ENCODE measurements at places on chromosomes 1 and 21. TPM values are rescaled to one million over a fixed set of nuclear protein-coding genes. Genes with fewer than 3 reads are reported as not detected.

TSPAN2 gene
- 10.6 TPM for total RNA-seq

DNA sequence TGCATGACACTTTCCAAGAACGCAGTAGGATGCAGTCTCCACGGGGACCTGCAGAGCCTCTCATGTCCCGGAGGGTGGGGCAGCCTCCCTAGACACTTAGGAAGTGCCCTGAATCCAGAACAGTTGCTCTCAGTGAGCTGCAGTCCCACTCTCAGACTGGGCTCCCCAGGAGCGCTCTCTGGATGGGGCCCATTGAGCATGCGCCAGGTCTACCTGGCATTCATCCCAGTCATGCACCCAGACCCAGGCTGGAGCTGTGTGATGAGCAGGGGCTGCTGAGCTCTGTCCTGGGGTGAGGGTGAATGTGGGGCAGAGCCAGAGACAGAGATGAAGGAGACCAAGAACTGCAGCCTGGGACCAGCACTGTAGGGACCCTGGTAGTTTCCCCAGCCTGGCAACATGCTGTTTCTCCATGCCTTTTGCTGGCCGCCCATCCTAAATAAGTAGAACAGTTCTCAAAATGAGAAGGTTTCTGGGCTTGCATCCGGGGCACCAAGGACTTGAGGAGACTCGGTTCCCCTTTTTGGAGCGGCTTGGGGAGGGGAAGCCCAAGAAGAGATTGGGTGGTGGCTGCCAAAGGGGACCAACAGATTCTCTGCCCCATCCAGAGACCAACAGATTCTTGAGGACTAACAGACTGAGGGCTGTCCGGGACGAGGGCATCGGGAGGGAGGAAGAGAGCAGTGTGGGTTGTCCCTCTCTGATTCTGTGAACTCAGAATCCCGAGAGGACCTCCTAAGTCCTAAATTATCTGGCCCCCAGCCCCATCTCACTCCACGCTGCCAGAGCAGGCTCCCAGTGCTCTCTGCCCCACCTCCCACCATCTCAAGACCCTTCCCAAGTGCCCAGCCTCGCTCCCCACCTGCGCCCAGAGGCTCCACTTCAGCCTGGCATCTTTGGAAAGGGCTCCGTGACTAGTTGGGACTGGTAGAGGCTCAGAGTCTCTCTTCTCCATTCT is 1.0 kb upstream of the PGLYRP4 start:
- H3K27ac ChIP-seq = no peak overlapping the region
- DNase-seq = peak; percentile 75
- no peaks in the 10 kb centered on the region for H3K36me3 ChIP-seq
- no peaks in the 10 kb centered on the region for H3K4me1 ChIP-seq

C8A gene
- total RNA-seq = not detected

- peak; percentile 71 for DNase-seq
- H3K36me3 ChIP-seq = peaks cover 28% of the 10 kb centered on the region
- H3K27ac ChIP-seq = peak overlapping the region; percentile 82
- peaks cover 64% of the 10 kb centered on the region for H3K4me1 ChIP-seq
- H3K4me3 ChIP-seq = no peak overlapping the region
- H3K27me3 ChIP-seq = no peaks in the 10 kb centered on the region
These were observed 19.8 kb downstream of the CSF1 start for GRCh38 chr1:109930252-109930993.

DNA sequence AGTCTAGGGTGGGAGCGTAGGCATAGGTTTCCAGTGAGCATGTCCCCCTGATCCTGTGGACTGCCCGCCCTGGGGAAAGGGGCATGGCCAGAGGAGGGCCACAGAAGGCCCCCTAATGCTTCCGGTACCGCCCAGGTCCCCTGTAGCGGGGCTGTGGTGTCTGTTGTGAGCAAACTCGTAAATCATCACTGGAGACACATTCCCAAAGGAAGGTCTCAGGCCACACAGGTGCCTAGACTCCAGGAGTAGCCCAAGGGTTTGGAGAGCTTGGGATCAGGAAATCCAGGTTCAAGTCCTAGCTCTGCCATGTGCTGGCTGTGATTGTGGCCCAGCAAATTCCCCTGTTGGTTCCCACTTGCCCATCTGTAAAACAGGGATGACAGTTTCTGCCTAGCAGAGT is 20.2 kb downstream of the NKAIN1 start:
- no peak for DNase-seq
- H3K27me3 ChIP-seq = no peaks in the 10 kb centered on the region
- peaks cover 14% of the 10 kb centered on the region for H3K4me1 ChIP-seq
- H3K36me3 ChIP-seq = no peaks in the 10 kb centered on the region
- H3K4me3 ChIP-seq = no peak overlapping the region
- no peak overlapping the region for H3K27ac ChIP-seq

NECTIN4 gene
- 42.7 TPM for total RNA-seq

- no peaks in the 10 kb centered on the region for H3K27me3 ChIP-seq
- no peaks in the 10 kb centered on the region for H3K4me1 ChIP-seq
- no peak for DNase-seq
- no peaks in the 10 kb centered on the region for H3K36me3 ChIP-seq
These were observed 153.4 kb downstream of the PIGK start for GRCh38 chr1:77065693-77066342.

- DNase-seq = no peak
- no peaks in the 10 kb centered on the region for H3K36me3 ChIP-seq
- no peaks in the 10 kb centered on the region for H3K27me3 ChIP-seq
- H3K27ac ChIP-seq = no peak overlapping the region
These were observed 201.9 kb downstream of the CACNA1E start for GRCh38 chr1:181685211-181685610.

DNA sequence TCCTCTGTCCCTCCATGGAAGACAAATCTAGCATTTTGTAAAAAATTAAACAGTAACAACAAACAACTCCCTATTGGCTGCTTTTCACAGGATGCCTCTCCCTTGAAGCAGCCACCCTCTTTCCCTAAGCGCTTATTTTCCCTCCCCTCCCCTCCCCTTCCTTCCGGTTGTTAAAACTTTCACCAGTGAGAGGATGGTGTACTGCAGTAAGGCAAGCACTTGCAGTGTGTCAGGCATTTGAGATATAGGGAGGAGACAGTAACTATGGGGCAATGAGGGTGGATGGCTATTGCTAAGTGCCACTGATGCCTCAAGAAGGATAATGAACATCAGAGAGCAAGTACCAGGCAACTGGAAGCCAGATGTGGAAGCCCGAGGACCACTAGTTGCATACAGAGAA is 19.1 kb upstream of the KIAA1614 start:
- DNase-seq = no peak
- H3K36me3 ChIP-seq = no peaks in the 10 kb centered on the region
- H3K4me3 ChIP-seq = no peak overlapping the region
- H3K27me3 ChIP-seq = no peaks in the 10 kb centered on the region

- no peak overlapping the region for H3K4me3 ChIP-seq
- no peaks in the 10 kb centered on the region for H3K27me3 ChIP-seq
These were observed 76.1 kb downstream of the PTPN14 start for GRCh38 chr1:214475331-214475730.

- DNase-seq = no peak
- H3K4me1 ChIP-seq = no peaks in the 10 kb centered on the region
- H3K4me3 ChIP-seq = no peak overlapping the region
- no peaks in the 10 kb centered on the region for H3K36me3 ChIP-seq
- H3K27ac ChIP-seq = no peak overlapping the region
These were observed 162.8 kb downstream of the HUNK start for GRCh38 chr21:32035617-32036016.

GRCh38 chr1:246262281-246262680 is 244.8 kb downstream of the SMYD3 start:
- H3K4me1 ChIP-seq = no peaks in the 10 kb centered on the region
- H3K27me3 ChIP-seq = no peaks in the 10 kb centered on the region
- no peak for DNase-seq
- no peaks in the 10 kb centered on the region for H3K36me3 ChIP-seq
- no peak overlapping the region for H3K4me3 ChIP-seq
- H3K27ac ChIP-seq = no peak overlapping the region

PIK3R3 gene
- total RNA-seq = 27.0 TPM

DNA sequence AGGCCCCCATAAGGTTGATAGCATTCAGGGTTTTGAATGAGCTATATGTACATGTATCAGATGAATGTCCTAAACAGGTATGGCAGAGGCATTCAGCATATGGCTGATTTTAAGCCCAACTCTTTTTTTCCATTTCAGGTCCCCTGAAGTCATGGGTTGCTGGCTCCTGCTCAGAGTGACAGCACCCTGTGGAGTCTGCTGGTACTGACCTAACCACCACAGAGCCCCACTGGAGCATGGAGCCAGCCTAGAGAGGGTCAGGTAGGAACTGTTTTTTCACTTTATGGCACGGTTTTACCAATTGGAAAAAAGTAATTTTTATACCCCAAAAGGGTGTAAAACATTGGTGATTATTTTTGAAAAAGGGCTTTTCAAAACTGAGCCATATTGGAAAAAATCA is 82.5 kb upstream of the MPC2 start:
- no peak for DNase-seq
- no peaks in the 10 kb centered on the region for H3K27me3 ChIP-seq
- H3K27ac ChIP-seq = no peak overlapping the region
- no peak overlapping the region for H3K4me3 ChIP-seq

- no peaks in the 10 kb centered on the region for H3K36me3 ChIP-seq
- H3K27ac ChIP-seq = no peak overlapping the region
- no peaks in the 10 kb centered on the region for H3K27me3 ChIP-seq
These were observed 27.5 kb upstream of the KCNA2 start for GRCh38 chr1:110633646-110634030.

DNA sequence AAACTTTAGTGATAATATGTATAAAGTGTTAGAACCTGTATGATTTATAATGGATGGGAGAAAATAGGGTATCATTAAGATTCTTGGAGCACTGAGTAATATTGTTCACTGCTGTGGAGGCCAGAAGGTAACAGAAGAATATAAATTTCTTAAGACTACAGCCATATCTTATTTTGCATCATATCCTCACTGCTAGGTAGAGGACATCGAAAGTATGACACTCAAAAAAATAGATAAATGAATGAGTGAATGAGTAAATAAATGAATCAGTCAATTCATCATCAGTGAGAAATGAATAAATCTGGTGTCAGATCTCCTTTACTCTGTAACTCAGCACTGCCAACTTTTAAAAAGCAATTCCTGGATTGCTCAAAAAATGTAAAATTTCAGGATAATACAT is 33.2 kb downstream of the RGS13 start:
- DNase-seq = no peak
- no peaks in the 10 kb centered on the region for H3K36me3 ChIP-seq
- H3K27me3 ChIP-seq = no peaks in the 10 kb centered on the region
- no peaks in the 10 kb centered on the region for H3K4me1 ChIP-seq
- H3K27ac ChIP-seq = no peak overlapping the region
- no peak overlapping the region for H3K4me3 ChIP-seq

LMOD1 gene
- total RNA-seq = 107 TPM

ESRRG gene
- 0.98 TPM for total RNA-seq

GRCh38 chr1:31937300-31938183 is 626 bp downstream of the PTP4A2 start:
- peak overlapping the region; percentile 96 for H3K27ac ChIP-seq
- H3K27me3 ChIP-seq = no peaks in the 10 kb centered on the region
- DNase-seq = no peak
- no peaks in the 10 kb centered on the region for H3K36me3 ChIP-seq

DNA sequence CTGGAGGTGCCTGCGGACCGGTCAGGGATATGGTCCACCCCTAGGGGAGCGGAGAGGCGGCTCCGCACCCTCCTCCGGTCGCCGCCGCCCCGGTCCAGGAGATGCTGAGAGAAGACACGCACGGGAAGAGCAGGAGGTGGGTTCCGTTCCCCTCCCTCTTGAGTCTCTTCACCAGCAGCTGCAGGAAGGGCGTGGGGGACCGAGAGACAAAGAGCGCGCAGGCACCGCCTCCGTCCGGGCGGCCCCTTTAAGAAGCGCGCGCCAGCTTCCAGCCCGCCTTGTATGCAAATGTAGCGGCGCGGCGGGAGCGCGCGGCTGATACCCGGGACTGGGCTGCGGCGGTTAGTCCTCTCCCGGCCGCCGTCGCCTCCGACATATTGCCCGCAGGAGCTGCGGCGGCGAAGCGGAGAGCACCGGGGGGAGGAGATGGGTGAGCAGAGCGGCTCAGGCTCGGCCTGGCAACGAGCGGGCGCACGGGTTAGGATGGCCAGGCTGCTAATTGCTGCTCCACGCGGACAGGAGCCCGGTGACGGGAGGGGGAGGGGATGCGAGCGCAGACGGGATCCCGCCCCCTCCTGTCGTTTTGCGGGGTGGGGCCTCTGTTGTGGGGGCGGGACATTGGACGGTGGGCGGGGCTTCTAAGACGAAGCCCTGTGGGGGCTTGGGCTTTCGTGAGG is at the start of gene TMEM39B:
Gene TMEM39B, plus strand, starts transcription at position 318 of the 677 bp plus-strand sequence. Its CDS starts 109 bp downstream, at position 427.
- no peaks in the 10 kb centered on the region for H3K36me3 ChIP-seq
- H3K27me3 ChIP-seq = no peaks in the 10 kb centered on the region
- H3K4me1 ChIP-seq = peaks cover 19% of the 10 kb centered on the region
- peak within 1 kb of the TSS; percentile 78 for H3K4me3 ChIP-seq

All from vagina (tissue), 2 donors.